KG1 (cell line): ENCODE measurements at places on chromosomes 7 and 10.

- DNase-seq, result no peak
Measured at GRCh38 chr10:27088119-27089044, 11.9 kb downstream of the ANKRD26 start.

DNA sequence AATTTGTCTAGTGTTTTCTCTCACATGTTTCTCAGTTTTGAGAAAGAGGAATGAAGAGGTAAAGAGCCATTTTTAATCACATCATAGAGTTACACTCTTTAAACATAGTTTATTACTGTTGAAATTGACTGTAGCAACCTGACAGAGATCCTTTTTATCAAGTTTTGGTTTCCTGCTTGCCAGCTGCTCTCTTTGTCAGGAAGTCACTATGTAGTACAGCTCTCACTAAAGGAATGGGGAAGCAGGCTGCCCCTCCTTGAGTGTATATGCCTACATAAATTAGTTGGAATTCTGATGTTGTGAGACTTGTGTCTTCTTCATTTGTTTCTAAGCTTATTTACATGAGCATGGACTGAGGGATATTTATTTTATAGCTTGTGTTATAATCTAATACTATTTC is 1274.0 kb upstream of the CELF2 start:
- no peak for DNase-seq

GRCh38 chr7:66256281-66256680 is 51.1 kb downstream of the TPST1 start:
- no peak for DNase-seq

GRCh38 chr10:78980354-78980753 is 88.4 kb upstream of the ZMIZ1 start:
- DNase-seq, result no peak

GRCh38 chr10:99558708-99559107 is 26.0 kb downstream of the NKX2-3 start:
- no peak for DNase-seq

DNA sequence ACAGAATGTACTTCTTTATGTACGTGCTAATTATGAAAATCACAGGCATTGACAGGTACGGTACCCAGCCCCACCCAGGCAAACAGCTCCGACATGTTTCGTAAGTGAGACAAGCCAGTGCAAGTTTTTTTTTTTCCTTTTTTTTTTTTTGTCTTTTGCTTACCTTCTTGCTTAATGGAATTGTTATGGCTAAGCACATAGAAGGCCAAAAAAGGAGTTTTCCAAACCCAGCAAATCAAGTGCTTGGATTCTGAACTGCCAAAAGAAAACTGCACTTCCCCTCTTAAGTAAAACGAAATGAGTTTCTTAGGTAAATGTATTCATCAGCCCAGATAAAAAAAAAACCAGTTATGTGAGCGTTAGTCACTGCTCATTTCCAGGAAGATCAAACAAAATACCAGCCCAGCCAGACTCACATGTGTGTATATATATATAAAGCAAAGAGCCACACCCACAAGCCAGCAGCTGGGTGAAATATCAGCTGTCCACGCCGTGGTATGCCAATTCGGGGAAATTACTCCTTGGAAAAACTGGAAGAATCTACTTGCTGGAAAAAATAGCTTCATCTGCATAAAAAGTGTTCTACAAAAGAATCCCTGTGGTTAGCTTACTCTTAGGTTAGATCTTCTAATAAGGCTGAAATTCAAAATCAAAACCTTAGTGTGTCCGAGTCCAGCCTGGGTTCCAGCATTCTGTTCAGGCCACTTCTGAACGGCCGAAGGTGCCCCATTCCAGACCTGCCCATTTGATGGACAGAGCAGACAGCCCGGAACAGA is 8.0 kb downstream of the KLF6 start:
- no peak for DNase-seq
